ENCODE measurements at places on chromosomes 11 and 22.

- DNase-seq = no peak
These were observed 180.6 kb downstream of the ADAMTS15 start for GRCh38 chr11:130629039-130629438.

- no peak for DNase-seq
These were observed 15.1 kb upstream of the IGSF9B start for GRCh38 chr11:133971881-133972280.

GRCh38 chr11:2400762-2401435 lies 349 bp downstream of the TSSC4 start:
- no peak for DNase-seq

DNA sequence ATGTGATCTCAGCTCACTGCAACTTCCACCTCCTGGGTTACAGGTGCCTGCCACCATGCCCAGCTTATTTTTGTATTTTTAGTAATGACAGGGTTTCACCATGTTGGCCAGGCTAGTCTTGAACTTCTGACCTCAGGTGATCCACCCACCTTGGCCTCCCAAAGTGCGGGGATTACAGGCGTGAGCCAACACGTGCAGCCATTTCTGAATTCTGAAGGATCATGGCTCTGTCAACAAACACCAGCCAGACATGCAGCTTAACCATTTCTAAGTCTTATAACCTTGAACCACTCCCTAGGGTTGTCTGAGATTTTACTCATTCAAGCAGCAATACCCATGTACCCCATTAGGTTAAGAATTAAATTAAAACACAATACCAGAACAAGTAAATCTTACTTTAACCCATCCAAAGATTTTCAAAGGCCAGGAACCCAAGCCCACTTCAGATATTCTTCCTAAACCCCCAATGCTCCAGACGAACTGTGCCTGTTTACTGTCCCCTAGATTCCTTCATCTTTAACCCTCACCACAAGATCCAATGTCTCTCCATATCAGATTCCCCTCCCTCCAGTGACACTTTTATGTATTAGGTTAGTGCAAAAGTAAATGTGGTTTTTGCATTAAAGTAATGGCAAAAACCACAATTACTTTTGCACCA lies 4.0 kb downstream of the RPS13 start:
- no peak for DNase-seq

- no peak for DNase-seq
These were observed 259.5 kb downstream of the BRD1 start for GRCh38 chr22:49567899-49568750.

GRCh38 chr22:39003165-39003638 lies 10.9 kb upstream of the APOBEC3C start:
- DNase-seq = peak; percentile 87

- DNase-seq = no peak
These were observed 17.6 kb downstream of the CALCA start for GRCh38 chr11:14954581-14954980.

- DNase-seq = no peak
These were observed 50.8 kb downstream of the FLRT1 start for GRCh38 chr11:64086258-64087123.

- DNase-seq = no peak
These were observed 41.5 kb downstream of the OR4C45 start for GRCh38 chr11:50074161-50074560.

GRCh38 chr11:2574043-2574552 lies 125.7 kb downstream of the KCNQ1OT1 start:
- no peak for DNase-seq

GRCh38 chr22:43737150-43737828 lies 74.8 kb downstream of the EFCAB6 start:
- no peak for DNase-seq

DNA sequence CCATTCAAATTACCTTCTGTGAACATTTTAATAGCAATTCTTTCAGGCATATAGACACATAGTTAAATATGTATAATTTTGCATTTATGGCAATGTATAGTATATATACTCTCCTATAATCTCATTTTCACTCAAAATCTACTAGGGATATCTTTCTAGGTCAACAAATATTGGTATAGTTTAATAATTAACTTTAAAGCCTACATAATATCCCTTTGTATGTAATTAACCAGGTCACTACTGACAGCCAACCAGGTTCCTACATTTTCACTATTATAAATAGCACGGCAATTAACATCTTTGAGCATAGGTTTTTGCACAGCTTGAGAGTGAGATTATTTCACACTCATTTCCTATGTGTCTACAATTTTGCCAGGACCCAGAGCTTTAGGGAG lies 15.8 kb downstream of the OR2AG2 start:
- no peak for DNase-seq

GRCh38 chr11:76801736-76802135 lies 18.6 kb downstream of the TSKU start:
- DNase-seq = no peak

GRCh38 chr11:118497831-118498230 lies 29.4 kb upstream of the TTC36 start:
- no peak for DNase-seq

GRCh38 chr11:124536520-124536919 lies 6.9 kb downstream of the OR8B12 start:
- no peak for DNase-seq

GRCh38 chr11:70786021-70786665 lies 387.8 kb downstream of the CTTN start:
- no peak for DNase-seq

DNA sequence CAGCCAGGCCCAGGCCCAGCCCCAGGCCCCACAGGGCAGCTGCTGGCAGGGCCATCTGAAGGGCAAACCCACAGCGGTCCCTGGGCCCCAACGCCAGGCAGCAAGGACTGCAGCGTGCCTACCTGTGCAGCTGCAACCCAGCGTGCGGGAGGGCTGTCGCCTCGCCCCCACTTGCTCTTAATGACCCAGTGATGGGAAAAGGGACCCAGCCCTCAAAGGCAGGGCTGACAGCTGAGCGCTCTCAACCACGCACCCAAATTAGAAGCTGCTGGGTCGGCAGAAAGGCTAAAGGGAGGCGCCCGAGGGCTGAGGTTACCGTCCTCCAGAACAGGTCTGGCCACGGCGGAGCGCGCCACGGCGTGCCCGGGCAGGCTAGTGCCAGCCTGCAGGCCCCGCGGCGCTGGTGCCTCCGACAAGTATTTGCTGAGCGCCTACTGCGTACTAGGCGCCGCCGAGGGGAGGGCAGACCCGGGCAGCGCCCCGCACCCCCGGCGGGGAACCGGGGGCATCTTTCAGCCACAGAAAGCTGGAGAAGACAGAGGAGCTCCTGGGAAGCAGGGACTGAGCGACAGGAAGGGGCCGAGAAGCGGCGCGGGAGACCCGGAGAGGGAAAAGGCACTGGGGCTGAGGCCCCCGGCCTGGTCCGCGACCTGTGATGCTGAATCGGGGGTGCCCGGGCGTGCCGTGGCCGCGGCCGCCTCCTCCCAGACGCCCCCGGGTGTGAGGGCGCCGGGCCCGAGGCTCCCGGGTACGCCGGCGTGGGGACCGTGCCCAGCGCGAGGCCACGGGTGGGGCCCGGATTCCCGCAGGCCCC lies 773 bp downstream of the HRAS start:
- DNase-seq = no peak

- DNase-seq = no peak
These were observed 69.1 kb upstream of the MYOD1 start for GRCh38 chr11:17650127-17650911.

DNA sequence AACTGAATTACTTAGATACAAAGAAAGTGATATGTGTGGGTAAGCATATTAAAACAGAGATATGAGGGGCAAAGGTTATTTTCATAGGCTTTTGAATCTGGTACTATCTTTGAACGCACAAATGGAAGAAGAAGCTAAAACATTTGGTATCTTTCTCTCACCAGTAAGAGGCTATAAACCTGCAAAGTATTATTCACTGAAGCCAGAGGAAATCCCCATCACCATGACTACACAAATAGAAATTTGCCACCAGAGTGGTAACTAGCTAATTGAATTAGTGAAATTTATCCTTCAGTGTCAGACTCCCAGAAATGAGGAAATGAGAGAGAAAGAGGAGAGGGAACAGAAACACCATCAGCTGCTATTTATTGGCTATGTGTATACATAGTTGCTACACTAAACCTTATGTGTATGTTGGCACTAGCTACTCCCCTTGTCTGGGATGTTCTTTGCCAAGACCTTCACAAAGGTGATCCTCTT lies 503.4 kb downstream of the DLG2 start:
- no peak for DNase-seq

- DNase-seq = no peak
These were observed 81.7 kb downstream of the NECTIN1 start for GRCh38 chr11:119647254-119647653.

- no peak for DNase-seq
These were observed 1282.9 kb downstream of the TBC1D22A start for GRCh38 chr22:48045369-48045768.

DNA sequence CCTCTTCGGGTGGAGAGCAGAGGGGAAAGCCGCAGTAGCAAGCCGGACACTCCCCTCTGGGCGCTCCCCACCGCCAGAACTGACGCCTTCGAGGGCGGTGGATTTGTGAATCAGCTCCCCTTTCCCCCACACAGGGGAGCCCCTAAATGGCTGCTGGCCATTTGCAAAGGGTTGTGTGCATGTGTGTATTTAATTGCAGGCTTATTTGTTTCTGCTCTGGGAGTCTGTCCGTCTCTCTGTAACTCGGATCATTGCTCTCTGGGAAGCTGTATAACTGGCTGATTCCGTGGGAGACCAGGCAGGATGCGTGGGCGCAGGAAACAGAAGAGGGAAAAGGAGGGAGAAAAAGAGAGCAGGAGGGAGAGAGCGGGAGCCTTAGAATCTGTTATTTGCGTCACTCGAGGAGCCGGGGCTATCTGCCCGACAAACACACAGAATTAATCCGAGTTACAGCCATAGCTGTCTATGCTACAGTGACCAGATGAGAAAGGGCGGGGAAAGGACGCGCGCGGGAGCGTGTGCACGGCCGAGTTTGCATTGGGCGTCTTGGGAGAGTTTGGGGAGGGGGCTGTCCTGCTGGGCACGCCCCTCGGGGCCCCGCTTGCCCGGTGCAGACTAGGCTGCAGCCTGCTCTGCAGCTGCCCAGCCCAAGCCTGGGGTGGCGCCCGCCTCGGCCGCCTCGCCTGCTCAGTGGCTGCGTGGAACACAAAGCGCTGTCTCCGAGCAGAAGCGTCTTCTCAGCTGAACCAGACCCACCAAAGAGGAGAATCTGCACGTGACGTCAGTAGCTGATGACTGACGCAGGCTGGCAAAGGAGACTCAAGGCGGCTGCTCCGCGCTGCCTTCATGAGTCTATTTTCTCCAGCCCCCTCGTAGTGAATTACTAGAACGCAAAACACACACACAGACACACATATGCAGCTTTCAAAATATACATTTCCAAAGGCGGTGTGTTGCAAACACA lies 105.3 kb upstream of the HSD17B12 start:
- DNase-seq = no peak
